ENCODE measurements at places on chromosomes 12 and 14. TPM values are rescaled to one million over a fixed set of nuclear protein-coding genes. Genes with fewer than 3 reads are reported as not detected.

Gene NANOG
- not detected for total RNA-seq

Gene C1R
- 70.2 TPM for total RNA-seq

Gene NGB
- not detected for total RNA-seq

Gene PA2G4
- total RNA-seq, result 153 TPM

Gene PAX9
- total RNA-seq, result 1.5 TPM

Gene GPR84
- total RNA-seq, result 0.38 TPM

Gene PTPN11
- 68.0 TPM for total RNA-seq

Gene AQP6
- not detected for total RNA-seq

Gene BCAT1
- 0.76 TPM for total RNA-seq

Gene PPFIA2
- total RNA-seq, result 0.11 TPM

Gene ARHGAP9
- total RNA-seq, result 7.4 TPM

Gene EPYC
- total RNA-seq, result not detected

Gene CCDC91
- total RNA-seq, result 38.1 TPM

Gene KRT7
- total RNA-seq, result 176 TPM

Gene IL31
- total RNA-seq, result not detected

Gene GDF3
- not detected for total RNA-seq

Gene INF2
- total RNA-seq, result 85.7 TPM

Gene NOS1
- 15.4 TPM for total RNA-seq

Gene POTEM
- not detected for total RNA-seq

Gene AMN
- total RNA-seq, result 10.6 TPM

Gene SLC5A8
- total RNA-seq, result not detected

Gene SYCP3
- 0.24 TPM for total RNA-seq

Gene RIMBP2
- 21.8 TPM for total RNA-seq

Gene TMEM179
- total RNA-seq, result not detected

Gene GPRC5A
- total RNA-seq, result 7.8 TPM

Gene DENR
- total RNA-seq, result 20.4 TPM

Gene ALDH6A1
- 21.9 TPM for total RNA-seq

Gene HAL
- total RNA-seq, result 52.1 TPM

Gene TBC1D30
- total RNA-seq, result 3.9 TPM

Gene CLEC4C
- total RNA-seq, result not detected
